Cardiac ventricle fibroblast (primary cell): ENCODE measurements at places on chromosomes 12 and 14. TPM values are rescaled to one million over a fixed set of nuclear protein-coding genes. Genes with fewer than 3 reads are reported as not detected.

PLEK2 gene
- 0.94 TPM in 1 of 2 replicates, not detected in the other for total RNA-seq

KRT72 gene
- not detected in 2 replicates for total RNA-seq

LHX5 gene
- not detected in 2 replicates for total RNA-seq

GNB3 gene
- total RNA-seq = 0.20 and 2.4 TPM in 2 replicates

KLRB1 gene
- not detected in 2 replicates for total RNA-seq

FRS2 gene
- 37.6 and 41.1 TPM in 2 replicates for total RNA-seq

SP1 gene
- 32.3 and 35.4 TPM in 2 replicates for total RNA-seq

TAS2R43 gene
- total RNA-seq = not detected in 2 replicates

EIF2S3B gene
- total RNA-seq = 0.25 and 0.29 TPM in 2 replicates

CREBL2 gene
- 22.0 and 28.7 TPM in 2 replicates for total RNA-seq

MYBPC1 gene
- not detected in 2 replicates for total RNA-seq
